NCI-H2081 treated with DMSO at 0.1 percent for 48 hours (cell line): ENCODE measurements at places on chromosomes 4 and X.

DNA sequence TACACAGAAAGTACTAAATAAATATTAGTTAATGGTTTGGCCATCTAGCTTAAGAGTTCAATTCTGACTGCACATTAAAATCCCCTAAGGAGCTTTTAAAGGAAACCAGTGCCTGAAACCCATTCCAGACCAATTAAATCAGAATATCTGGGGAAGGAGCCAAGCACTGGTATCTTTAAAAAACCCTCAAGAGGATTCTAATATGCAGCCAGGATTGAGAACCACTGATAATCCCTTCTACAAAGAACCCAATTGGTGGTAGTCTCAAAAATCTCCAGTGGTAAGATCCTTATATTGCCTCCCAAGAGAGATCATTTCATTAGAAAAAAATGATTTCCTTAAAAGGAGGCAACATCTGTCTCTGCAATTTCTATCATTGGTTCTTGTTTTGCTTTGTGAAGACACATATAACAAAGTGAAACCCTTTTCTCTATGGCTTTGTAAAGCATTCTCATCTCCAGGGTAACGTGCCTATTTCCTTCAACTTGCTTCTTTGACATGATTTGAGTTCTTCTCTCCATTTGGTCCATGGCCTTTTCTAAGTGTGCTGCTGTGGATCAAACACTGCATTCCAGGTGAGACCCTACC, 3.5 kb downstream of the GPR34 start:
- DNase-seq: no peak

DNA sequence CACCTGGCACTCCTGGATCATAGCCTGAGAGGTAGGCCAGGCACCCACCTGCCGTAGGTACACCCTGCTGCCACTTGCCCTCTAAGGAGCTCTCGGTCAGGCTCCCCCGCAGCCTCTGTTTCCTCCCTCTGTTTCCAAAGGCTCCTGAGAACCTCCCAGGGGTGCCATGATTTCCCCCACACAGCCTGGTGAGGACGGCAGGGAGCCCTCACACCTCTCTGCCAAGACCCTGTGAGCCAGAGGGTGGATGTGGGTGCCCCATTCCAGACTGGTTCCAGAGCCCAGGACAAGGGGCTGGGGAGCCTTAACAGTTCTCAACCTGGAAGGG, 1.6 kb upstream of the ABLIM2 start:
- no peak for DNase-seq

- DNase-seq: no peak
These were observed 62.2 kb downstream of the NOCT start for GRCh38 chr4:139077567-139078355.

DNA sequence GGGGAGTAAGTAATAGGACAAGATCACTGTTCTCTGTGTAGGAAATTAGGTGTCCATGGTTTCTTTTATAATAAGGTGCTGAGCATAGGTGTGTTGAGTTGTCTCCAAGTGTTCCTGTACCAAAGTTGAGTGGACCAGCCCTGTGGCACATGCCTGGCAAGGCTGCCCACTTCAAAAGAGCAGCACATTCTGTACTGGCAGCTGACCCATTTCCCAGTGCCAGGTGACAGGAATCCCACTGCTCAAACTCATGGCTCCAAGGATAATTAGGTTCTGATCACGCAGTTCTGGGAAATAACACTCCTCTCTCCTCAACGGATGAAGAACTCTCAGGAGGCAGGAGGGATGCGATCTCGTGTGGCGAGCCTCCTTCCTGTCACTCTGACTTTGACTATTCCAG, 12.8 kb upstream of the LGI2 start:
- DNase-seq: no peak

DNA sequence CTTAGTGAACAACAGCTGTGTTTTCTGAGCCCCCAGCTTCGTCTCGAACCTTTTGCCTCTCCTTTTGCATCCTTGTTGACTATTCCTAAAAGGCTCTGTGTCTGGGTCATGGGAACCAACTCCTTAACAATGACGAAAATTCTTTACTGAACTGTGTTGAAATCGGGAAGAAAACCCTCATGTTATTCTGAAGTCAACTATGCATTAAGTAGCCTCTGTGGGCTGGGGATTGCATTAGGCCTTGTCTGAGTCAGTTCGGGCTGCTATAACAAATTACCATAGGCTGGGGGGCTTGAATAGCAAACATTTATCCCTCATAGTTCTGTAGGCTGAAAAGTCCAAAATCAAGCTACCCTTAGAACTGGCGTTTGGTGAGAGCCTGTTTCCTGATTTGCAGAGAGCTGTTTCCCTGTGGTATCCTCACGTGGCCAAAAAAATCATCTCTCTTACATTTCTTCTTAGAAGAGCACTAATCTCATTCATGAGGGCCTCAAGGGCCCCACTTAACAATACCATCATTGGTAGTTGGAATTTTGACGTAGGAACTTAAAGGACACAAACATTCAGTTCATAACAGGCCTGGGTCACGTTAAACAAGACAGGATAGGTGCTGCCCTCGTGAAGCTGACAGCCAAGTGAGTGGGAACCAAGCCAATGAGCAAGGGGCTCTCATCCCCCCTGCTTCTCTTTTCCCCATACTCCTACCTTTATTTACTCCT, 75.9 kb downstream of the CLNK start:
- DNase-seq: no peak

GRCh38 chrX:15908603-15909290, 54.1 kb upstream of the AP1S2 start:
- DNase-seq: no peak

DNA sequence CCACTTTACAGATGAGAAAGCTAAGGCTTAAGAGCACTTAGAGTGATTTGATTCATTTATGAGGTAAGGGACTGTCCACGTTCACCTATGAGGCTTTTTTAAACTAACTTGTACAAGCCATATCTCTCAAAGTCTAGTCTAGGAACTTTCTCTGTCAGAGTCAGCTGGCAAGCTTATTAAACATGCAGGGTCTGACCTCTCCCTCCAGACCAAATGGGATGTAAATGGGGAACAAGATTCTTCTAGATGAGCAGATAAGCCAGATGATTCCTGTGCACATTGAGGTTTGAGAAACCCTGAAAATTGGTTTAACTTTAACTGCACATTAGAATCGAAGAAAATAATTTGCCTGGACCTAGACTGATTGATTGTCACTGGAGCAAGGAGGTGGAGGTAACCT, 160.0 kb upstream of the SPRY1 start:
- DNase-seq: no peak

GRCh38 chr4:91485415-91485814, 818.4 kb upstream of the GRID2 start:
- no peak for DNase-seq

GRCh38 chr4:115456231-115456630, 342.8 kb upstream of the NDST4 start:
- no peak for DNase-seq

GRCh38 chr4:38024206-38024509, 64.0 kb downstream of the PTTG2 start:
- no peak for DNase-seq

DNA sequence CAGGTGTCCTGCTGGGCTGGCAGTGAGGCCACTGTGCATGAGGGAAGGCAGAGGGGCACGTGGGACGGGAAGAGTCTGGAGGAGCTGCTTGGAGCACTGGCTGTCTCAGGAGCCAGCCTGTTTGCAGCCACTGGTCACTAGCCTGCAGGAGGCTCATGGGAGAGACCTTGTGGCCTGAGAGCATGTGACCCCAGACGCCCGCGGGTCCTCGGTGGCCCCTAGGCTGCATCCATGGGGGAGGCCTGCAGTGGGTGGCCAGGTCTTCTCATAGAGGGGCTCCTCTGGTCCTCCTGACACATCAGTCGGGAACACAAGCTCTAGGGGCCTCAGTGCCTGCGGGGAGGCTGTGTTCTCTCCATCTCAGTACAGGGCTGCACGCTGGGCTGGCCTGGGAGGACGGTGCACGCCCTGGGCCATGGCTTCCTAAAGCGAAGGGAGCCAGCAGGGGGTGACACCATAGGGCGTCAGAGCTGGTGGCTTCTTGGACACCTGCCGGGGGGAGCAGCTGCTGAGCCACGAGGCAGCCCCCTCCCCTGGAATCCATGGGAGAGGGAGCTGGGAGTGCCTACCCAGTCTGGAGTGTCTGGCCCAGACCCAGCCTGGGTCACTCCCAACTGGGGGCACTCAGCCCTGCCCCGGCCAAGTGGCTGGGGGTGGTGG, 12.3 kb downstream of the NAT8L start:
- DNase-seq: no peak

- no peak for DNase-seq
These were observed 207.3 kb downstream of the ANKRD50 start for GRCh38 chr4:124505211-124505610.

DNA sequence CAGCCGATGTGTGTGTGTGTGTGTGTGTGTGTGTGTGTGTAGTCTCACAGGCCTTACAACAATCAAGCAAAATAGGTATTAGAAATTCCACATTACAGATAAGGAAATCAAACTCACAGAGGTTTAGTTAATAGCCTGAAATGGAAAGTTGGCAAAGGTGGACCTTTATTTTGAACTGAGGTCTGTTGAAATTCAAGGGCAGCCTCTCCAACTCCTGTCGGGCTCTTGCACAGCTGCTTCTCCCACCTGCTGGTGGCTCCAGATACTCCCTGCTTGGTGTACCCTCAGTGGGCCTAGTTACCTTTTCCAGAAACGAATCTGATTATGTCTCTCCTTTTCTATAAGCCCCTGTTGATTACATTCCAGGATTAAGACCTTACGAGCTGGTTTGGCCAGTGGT, 195.9 kb downstream of the MGST2 start:
- no peak for DNase-seq

DNA sequence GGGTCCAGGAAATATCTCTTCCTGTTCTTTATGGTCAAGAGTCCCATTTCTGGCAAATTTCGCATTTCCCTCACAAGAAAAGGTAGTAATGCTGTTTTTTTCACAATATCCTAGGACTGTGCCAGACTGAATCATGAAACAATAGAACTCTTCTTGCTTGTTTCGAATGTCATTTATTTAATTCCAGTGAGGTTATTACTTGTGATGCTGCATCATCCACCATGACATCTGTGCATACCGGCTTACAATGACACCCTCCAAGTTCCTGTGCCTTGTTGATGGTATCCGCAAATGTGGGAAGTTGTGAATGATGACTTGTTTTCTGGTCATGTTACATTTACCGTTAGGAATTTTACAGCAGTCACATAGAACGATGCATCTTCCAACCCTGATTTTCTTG, 42.9 kb upstream of the SPRY1 start:
- no peak for DNase-seq

DNA sequence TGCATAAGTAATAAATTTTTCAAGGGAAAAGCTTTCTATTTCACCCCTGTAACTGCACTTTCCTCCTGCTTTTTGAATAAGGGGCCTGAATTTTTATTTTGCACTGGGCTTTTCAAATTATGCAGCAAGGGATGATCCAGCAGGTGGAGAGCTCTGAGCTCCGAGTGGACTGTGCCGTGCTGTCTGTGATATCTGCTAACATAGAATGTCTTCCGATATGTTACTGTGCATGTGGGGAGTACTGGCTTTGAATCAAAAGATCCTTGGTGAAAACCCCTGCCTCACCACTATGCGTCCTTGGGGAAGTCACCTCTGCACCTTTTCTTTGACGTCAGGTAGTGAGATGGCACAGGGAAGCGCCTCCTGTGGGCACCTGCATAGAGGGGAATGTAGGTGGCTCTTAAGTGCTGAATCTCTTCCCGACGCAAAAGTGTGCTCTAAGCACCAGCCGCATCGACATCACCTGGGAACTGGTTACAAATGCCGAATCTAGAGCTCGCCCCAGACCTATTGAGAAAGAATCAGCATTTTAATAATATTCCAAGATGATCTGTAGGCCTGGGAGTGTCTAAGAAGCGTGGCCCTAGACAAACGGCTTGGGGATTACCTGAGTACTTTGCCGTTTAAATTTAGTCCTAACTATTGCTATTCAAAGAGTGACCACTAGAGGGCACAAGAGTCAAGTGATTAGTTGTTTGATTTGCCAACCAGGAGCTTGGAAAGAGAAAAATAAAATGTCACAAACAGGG, 19.2 kb upstream of the WFS1 start:
- DNase-seq: peak; percentile 51

DNA sequence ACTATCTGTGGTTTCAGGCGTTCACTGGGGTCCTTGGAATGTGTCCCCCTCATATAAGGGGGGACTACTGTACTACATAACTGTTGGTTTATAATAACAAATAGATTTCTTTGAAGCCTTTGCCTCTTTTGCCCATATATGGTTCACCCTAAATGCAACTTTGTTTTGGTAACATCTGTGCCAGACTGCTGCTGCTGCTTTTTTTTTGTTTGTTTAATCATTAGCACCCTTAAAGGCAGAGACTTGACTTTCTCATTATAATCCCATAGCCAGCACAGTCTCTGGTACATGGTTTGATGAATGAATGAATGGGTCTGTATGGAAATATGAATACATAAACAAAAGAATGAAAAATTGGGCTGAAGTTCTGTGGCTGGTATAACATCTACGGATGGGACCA, 80.2 kb upstream of the LHFPL1 start:
- no peak for DNase-seq

GRCh38 chr4:148561467-148561866, 119.3 kb upstream of the NR3C2 start:
- DNase-seq: no peak

GRCh38 chr4:36128689-36129088, 115.6 kb downstream of the ARAP2 start:
- DNase-seq: no peak
